Activated CD4-positive, alpha-beta T cell treated with anti-CD3 and anti-CD28 coated beads for 36 hours (primary cell): ENCODE measurements at places on chromosomes 13 and 19. TPM values are rescaled to one million over a fixed set of nuclear protein-coding genes. Genes with fewer than 3 reads are reported as not detected.

Gene TSHZ3
- total RNA-seq: 0.85 TPM

DNA sequence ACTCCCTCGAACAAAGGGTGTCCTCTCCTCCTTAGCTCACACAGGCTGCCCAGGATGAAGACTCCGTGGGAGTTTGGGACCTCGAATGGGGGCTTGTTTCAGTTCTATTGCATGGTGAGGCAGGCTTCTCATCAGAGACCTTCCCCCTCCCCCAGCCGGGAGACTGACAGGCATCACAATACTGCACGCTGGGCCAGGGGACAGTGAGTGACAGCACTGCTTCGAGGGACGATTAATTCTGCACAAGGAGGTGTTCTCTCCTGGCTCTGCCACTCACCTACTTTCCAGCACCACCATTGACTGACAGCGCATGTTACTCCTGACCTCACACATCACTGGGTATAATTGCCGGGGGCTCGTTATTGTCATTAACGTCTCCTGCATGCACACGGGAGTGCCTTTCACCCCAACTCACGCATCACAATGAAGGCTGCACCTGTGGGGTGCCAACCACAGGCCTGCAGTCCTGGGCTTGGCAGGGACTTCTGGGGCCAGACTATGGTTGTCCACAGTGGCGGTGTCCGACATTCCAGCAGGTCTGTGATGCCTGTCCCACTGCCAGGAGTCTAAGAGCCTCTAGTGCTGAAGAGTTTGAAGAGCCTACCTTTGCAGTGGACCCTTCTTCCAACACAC is 412.2 kb upstream of the TSHZ3 start:
- DNase-seq: no peak

GRCh38 chr19:16025108-16026101 is 50.9 kb upstream of the TPM4 start:
- DNase-seq: peak; percentile 20

DNA sequence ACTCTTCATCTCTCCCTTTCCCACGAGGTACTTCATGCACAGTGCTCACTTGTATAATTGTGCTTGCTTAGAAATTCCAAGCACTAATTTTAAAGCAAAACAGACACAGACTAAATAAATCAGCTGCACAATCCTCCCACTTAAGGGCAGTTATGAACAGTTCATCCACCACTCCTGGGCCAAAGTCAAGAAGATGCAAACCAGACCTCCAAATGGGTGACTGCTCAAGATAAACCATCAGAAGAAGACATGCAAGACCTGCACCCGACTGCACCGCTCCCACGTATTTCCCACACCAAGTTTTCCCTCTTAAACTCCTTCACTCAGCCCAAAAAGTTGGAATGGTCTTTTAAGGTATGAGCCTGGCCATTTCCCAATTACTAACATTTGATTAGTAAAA is 19.9 kb downstream of the ZNF235 start:
- DNase-seq: no peak
